ENCODE measurements at places on chromosomes 6 and 20.

- no peak for DNase-seq
These were observed 88.0 kb downstream of the CDS2 start for GRCh38 chr20:5214826-5215225.

DNA sequence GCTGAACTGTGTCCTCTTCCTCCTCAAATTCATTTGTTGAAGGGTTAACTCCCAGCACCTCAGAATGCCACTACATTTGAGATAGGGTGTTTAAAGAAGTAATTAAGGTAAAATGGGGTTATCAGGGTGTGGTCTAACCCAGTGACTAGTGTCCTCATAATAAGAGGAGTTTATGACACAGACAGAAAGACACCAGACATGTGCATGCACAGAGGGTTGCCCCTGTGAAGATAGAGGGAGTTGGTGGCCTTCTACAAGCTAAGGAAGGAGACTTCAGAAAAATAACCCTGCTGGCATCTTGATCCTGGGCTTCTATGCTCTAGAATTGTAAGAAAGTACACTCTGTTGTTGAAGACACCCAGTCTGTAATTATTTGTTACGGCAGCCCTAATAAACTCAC lies 24.9 kb upstream of the EDN1 start:
- DNase-seq = no peak

- no peak for DNase-seq
These were observed 5.9 kb downstream of the ULBP1 start for GRCh38 chr6:149969635-149970034.

- no peak for DNase-seq
These were observed 258.7 kb downstream of the THBS2 start for GRCh38 chr6:168994956-168995355.

DNA sequence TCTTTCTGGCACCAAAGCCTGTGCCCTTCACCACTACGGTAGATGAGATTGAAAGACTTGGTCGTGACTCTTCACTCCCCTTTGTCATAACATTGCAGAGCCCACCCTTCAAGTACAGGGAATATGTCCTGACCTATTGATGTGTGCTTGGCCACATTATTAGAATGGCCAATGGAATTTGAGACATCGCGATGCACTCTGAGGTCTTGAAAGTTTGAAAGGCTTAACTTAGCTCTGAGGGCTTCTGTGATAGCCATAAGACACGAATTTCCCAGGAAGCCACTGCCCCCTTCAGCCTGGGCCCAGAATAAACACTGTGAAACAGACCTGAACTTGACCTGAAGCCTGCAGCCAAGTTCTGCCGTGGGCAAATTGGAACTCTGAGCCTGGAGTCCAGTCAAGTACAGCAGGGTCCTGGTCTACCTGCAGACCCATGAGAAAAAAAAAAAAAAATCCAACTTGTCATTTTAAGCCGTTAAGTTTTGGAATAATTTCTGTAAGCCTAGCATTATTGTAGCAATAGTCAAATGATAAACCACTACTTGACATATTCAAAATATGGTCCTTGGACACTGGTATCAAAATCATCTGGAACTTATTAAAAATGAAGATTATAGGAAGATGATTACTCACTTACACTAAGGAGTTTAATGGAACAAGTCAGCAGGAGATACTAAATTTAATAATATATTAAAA lies 36.9 kb upstream of the TRAF3IP2 start:
- peak; percentile 72 for DNase-seq

- DNase-seq = peak; percentile 48
These were observed 611 bp upstream of the RAB22A start for GRCh38 chr20:58308680-58309527.

- peak; percentile 61 for DNase-seq
These were observed 87.1 kb downstream of the TRMT6 start for GRCh38 chr20:5863040-5863833.

DNA sequence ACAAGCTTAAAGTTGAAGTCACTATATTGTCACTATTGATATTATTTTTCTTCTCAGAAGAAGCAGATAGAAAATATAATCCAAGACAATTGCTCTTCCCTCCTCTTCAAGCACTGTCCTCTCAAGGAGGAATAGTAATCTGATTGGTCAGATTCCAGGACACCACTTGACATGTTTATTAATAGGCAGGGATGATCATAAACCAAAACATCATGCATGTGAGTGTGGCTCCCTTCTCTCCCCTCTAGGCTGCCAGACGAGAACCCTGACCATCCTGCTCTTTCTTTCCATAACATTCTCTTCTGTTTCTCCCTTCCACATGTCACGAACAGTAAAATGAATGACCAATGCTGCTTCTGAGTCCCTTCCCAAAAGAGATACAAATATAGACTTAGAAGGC lies 7.5 kb downstream of the ATG5 start:
- no peak for DNase-seq

DNA sequence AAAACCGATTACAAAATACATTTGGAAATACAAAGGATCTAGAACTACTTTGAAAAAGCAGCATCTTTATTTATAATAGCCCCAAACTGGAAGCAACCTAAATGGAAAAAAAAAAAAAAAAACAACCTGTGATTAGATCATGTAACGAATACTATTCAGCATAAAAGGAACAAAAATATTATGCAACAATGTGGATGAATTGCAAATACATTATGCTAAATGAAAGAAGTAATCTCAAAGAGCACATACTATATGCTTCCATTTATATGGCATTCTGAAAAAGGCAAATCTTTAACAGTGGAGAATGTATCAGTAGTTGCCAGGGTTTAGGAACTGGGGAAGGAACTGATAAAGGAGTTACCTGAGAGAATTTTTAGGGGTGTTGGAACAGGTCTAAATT lies 28.9 kb downstream of the IRAK1BP1 start:
- no peak for DNase-seq

DNA sequence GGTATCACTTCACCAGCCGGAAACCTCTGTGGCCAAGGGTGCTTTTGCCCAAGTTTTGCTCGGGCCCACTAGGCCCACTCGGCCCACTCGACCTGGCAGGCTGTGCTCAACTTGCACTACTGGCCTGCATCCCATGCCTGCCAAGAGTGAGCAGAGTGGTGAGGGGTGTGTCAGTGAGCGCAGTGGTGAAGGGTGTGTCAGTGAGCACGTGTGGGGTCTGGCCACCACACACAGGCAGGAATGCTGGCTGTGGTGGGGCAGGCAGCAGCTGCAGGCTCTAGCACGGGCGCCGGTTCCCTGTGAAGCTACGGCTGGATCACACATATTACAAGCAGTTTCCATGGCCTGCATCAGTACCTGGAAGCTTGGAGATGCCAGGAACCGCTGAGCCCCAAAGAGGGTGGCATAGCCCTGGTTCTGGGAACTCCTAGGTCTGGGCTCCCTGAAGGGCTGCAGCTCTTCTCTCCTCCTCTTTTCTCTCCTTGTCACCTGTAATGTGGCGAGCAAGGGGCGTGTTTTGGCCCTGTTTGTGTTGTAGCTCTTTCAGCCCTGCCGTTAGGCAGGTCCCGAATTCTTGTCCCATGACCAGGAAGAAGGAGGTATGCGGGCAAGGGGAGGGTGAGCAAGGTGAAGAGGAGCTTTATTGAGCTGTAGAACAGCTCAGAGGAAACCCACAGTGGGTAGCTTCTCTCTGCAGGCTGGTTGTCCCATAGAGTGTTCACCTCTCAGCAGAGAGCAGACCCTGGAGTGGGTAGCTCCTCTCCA lies 51.0 kb upstream of the CLDN20 start:
- DNase-seq = peak; percentile 49

DNA sequence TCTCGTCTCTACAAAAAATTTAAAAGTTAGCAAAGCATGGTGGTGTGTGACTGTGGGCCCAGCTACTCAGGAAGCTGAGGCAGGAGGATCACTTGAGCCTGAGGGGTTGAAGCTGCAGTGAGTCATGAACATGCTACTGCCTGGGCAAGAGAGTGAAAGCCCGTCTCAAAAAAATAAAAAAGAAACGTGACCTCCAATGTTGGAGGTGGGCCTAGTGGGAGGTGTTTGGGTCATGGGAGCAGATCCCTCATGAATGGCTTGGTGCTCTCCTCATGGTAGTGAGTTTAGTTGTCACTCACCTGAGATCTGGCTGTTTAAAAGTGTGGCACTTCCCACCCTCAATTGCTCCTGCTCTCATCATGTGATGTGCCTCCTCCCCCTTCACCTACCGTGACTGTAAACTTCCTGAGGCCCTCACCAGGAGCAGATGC lies 24.3 kb downstream of the RBL1 start:
- DNase-seq = peak; percentile 15

GRCh38 chr6:85092226-85092625 lies 327.8 kb upstream of the TBX18 start:
- DNase-seq = no peak

DNA sequence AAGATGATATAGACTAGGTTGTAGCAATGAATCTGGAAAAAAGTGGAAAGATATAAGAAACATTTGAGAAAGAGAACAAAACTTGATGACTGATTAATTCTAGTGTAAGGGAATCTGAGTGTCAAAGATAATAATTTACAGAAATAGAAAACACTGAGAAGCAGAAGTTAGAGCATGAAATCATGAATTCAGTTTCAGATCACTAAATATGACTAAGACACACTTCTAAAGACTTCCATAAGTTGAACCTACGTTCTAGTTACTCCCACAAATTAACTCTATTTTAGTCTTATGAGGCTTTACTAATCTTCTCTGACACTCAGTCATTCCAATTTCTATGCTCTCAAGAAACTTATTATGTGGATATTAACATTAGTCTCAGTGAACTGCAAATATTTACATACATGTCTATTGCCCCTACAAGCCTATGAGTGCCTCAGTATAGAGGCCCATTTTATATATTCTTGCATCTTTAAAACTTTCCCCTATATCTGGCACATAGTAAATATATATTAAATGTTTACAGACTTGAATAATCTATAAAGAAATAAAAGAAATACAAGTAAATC lies 30.4 kb downstream of the IBTK start:
- DNase-seq = no peak

GRCh38 chr20:1893721-1894470 lies 1.3 kb upstream of the SIRPA start:
- peak; percentile 20 for DNase-seq

DNA sequence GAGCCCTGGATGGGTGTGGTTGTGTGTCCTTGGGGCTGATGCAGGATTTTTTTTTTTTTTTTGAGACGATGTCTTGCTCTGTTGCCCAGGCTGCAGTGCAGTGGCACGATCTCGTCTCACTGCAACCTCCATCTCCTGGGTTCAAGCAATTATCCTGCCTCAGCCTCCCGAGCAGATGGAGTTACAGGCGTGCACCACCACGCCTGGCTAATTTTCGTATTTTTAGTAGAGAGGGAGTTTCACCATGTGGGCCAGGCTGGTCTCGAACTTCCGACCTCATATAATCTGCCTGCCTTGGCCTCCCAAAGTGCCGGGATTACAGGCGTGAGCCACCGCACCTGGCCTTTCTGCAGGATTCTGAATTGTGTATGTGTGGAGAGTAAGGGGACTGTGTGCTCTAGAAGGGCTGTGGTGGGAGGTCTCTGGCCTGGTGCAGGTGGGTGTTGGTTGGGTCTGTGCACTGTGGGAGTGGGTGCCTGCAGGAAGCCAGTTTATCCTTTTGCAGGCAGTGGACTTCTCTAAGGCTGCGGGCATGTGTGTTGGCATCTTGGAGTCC lies 11.0 kb upstream of the ID1 start:
- no peak for DNase-seq

DNA sequence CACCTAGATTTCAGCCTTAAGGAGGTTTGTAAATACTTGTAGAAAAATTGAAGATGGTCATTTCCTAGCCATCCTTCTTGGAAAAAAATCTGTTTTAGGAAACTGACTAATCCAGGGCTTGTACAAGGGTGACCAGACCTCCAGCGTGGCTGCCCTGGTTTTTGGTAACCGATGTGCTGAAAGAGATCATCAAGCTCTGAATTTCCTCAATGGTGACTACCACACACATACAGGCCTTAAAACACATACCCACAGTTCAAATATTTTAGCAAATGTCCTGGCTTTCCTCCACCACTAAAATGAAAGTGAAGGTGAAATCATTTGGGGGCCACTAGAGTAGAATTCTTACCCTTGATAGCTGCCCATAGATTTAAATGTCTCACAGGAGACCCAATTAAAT lies 215.3 kb upstream of the SUPT3H start:
- DNase-seq = peak; percentile 53

DNA sequence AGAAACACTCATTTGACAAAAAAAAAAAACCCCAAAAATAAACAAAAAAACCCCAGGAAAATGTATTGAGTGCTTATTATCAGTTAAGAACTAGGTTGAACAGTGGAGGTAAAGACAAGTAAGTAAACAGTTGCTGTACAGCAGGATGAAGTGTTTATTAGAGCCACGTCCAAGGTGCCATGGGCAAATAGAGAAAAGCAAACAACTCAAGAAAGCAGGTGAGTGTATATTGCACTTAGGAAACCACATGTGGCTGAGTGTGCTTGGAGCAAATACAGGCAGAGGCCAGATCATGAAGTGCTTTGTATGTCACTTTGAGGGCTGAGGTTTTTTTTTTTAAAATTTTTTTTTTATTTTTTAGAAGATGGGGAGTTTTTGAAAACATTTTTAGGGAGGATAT lies 98.3 kb downstream of the MACROD2 start:
- DNase-seq = no peak

GRCh38 chr6:162970246-162970645 lies 242.5 kb downstream of the PACRG start:
- no peak for DNase-seq

DNA sequence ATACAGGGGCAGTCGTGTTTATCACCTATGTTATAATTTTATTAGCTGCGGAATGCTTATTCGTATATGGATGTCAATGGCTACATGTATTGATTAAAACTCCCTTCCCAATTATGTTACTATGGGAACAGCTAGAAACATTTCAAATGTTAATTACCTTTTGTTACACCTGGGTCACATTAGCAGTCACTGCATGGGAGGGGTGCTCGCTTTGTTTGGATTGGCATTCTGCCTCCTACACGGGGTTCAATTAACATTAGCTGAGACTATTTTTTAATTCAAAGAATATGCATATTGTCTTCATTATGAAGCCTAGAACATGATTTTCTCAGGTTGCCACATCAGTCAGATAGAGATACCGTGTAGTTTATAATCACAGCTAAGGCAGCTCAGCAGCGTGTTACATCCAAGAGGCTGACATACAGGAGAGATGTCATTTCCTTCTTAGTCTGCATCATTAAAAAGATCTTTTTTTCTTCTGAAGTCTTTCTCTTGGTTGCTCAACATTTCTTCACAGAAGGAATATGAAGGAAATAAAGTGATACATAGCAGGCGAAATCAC lies 76.2 kb upstream of the RPS6KA2 start:
- DNase-seq = no peak

DNA sequence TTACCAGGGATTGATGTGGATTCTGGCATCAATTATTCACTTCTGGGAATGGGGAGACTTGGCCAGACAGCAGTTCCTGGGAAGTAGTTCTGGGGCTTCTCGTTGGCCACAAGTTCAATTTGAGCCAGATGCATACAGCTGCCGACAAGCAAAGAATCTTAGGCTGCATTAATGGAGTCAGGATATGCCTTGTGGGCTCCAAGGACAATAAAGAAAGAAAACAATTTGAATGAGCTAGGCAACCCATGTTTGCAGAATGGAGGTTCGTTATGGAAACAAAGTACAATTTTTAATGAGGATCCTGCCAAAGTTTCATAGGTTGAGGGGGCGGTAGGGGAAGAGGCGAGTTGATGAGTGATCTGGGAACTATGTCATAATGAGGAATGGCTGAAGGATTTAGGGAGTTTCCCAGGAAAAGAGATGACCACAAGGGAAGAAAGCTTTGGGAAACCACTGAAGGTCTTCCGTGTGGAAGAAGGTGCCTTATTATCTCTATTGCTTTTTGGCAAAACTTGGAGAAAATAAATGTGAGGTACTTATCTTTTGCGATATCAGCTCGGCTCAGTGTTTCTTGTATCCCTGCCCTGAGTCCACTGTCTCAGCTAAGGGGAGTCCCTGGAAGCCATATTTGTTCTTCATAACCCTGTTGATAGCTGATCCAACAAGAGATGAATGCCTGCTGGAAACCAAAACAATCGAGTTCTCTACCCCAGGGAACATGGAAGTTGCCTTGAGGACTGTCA lies 181.0 kb upstream of the ZNF217 start:
- DNase-seq = peak; percentile 97

All from fibroblast of skin of right biceps (primary cell).